ENCODE measurements at places on chromosomes 7 and 10.

DNA sequence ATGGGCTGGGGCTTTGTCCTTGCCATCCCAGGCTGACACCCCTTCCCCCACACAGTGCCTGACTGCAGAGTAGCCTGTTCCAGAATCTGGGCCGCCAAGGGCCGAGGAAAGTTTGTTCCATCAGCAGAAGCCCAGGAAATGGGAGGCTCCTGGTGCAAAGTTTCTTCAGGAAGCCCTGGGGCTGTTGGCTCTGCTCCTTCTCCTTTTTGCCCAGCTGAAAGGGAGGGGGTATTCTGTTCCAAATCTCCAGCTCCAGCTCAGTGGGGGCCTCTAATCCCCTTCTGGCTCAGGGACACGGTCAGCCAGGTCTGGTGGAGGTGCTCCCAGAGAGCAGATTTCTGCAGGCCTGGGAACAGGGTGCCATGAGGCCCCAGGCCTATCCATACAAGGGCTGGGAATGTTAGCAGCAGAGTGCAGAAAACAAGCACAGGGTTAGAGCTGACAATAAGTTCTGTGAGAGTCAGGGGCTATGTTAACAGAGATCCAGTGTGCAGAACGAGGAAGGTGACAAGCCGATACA, 399.5 kb downstream of the RPS24 start:
- peak; percentile 3 for DNase-seq

GRCh38 chr7:83271212-83272099, 108.8 kb upstream of the PCLO start:
- DNase-seq: peak; percentile 37

DNA sequence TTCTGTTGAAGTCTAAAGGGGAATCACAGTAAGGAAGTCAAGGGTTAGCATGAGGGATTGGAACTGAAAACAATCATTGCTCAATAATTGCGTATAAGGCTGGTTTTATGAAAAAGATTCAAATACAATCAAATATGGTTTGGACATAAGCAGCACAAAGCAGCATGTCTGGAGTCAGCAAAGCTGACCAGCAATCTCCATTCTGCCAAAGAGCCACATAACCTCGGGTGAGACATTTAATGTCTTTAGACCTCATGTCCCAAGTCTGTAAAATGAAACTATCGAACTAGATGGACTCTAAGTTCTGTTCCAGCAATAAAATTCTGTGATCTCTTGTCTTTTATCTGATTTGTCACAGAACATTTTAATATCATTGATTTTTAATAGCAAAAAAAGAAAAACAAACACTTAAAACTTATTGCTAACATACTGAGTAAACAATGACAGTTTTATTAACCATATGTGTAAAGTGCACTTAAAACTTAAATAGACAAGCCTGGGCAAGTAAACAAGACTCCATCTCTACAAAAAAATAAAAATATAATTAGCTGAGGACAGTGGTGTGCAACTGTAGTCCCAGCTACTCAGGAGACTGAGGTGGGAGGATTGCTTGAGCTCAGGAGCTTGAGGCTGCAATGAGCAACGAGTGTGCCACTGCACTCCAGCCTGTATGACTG, 217.0 kb downstream of the MAGI2 start:
- DNase-seq: no peak

DNA sequence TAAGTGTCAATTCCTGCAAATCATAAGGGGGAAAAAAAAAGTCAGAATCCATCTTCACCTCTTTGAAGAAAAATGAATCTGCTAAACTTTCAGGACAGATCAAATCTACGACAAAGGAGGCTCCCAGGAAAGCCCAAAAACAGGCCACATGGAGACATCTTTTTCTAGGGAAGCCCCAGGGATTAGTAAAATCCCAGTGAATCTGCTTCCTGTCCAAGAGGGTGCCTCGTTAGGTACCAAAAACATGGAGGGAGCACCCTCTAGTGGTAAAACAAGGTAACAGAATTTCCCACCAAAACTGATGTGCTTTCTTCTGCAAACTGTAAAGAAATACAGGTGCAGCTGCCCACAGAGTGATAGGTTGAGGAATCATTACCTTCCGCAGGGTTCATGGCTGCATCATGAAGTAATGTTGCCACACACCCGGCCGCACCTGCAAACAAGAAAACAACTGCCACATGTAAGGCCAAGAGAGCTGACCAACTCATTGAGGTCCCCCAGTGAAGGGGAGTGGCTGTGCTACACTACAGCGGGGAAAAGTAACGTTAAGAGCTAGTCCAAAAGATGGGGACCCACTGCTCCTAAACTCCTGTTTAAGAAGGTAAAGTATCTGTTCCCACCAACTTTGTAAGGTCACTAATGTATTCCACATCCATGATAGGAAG, 7.9 kb downstream of the SLC25A28 start:
- DNase-seq: peak; percentile 45

DNA sequence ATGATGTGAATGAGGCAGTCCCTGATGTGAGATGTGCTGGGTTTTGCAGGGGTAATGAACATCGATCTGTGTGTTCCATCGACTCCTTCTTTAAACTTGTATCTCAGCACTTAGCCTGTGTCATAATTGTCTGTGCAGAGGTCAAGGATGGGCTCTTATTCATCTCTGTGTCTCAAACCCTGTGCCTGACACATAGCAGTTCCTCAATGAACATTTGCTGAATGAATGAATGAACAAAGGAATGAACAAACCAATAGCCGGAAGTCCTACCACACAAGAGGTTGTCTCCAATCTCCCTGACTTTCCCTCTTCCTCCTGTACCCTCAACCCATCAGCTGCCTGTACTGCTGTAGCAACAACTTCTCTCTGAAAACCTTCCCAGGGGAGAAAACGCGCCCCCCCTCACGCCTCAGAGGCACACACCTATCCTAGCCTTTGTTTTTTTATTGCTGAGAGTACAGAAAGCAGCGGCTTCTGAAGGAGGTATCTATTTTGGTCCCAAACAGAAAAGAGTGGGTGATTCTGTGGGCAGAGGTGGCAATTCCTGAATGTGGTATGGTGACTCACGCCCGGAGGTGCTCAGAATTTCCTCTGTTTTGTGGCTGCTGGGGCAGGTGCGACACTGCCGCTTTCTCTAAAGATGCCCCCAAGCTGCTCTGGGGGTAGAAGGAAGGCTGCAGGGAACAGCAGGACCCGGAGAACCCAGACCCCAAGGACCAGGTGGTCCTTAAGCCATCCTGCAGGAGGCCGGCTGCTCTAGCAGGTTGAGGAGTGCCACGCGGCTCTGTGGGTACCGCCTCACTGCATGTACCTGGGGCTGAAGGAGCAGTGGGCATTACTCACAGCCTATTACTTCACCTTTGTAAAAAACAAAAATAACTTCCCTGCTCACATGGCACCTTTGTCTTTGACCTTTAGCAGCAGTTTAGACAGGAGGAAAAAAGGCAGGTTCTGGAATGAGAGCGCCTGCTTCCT, 9.6 kb downstream of the IL2RA start:
- no peak for DNase-seq

GRCh38 chr7:94054130-94054529, 50.0 kb upstream of the BET1 start:
- DNase-seq: no peak

DNA sequence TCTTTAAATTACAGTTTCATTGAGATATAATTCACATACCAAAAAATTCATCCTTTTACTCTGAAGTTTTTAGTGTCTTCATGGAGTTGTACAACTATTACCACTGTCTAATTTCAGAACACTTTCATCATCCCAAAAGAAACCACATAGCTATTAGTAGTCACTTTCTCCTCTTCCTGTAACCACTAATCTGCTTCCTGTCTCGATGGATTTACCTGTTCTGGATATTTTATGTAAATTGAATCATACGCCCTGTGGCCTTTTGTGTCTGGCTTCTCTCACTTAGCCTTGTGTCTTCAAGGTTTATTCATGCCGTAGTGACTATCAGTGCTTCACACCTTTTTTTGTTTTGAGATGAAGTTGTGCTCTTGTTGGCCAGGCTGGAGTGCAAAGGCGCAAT, 135.5 kb downstream of the DOCK1 start:
- DNase-seq: no peak

GRCh38 chr7:24821045-24821753, 63.9 kb upstream of the GSDME start:
- peak; percentile 67 for DNase-seq

- DNase-seq: no peak
These were observed 245.6 kb downstream of the MAD1L1 start for GRCh38 chr7:1987084-1987535.

- peak; percentile 39 for DNase-seq
These were observed at the start of gene GOLGA7B for GRCh38 chr10:97849687-97850402. Gene GOLGA7B, plus strand, starts transcription at chr10:97849843. Its CDS starts 461 bp downstream, at chr10:97850304.

GRCh38 chr10:12504628-12505027, 155.3 kb downstream of the CAMK1D start:
- no peak for DNase-seq

DNA sequence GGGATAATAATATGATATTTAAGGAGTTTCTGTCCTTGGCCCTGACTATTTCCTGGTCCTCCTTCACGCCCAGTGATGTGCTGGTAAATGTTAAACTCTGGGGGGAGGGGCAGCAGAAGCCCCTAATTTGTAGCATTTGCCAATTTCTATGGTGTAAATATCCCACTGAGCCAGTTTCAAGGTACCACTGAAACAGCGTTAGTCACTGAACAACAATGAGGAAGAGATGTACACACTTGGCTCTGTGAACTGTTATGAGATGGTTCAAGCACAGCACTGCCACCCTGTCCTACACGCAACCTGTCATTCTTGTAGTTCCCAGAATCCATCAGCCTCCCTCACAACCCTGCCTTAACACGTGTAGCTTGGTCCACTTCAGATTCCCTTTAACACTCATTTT, 39.8 kb downstream of the MET start:
- no peak for DNase-seq

- no peak for DNase-seq
These were observed 21.6 kb downstream of the CREB3L2 start for GRCh38 chr7:137980308-137980707.

- no peak for DNase-seq
These were observed 5.3 kb upstream of the COL1A2 start for GRCh38 chr7:94389381-94389780.

DNA sequence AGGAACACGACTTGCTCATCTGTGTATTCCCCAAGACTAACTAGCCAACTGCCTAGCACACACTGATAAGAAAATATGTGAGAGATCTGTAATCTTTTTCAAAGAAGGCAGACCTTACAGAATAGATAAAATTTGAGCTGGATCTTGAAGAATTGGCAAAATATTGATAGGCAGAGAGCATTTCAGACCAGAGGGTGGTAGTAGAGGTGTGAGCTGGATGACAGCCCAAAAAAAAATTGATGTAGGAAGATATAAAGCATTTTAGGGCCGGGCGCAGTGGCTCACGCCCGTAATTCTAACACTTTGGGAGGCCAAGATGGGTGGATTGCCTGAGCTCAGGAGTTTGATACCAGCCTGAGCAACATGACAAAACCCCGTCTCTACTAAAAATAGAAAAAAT, 1.2 kb upstream of the ZNF746 start:
- DNase-seq: no peak

DNA sequence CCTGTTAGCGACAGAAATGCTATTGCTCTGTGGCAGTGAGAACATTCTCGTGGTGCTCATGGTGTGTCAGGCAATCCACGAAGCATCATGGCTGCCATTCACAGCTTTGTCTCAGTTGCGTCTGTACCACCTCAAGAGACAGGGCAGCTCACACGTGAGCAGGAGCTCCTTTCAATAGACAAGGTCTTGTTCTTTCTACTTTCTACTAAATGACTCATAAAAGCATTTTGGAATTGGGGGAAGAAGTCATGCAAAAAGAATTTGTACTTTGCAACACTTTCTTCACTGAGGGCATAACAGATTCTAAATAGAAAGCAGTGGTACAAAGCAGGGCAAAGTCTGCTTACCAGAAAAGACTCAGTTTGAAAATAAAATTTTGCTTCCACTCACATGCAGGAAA, 638.5 kb downstream of the PHTF2 start:
- DNase-seq: no peak

GRCh38 chr10:22486431-22486830, 141.1 kb downstream of the SPAG6 start:
- no peak for DNase-seq

DNA sequence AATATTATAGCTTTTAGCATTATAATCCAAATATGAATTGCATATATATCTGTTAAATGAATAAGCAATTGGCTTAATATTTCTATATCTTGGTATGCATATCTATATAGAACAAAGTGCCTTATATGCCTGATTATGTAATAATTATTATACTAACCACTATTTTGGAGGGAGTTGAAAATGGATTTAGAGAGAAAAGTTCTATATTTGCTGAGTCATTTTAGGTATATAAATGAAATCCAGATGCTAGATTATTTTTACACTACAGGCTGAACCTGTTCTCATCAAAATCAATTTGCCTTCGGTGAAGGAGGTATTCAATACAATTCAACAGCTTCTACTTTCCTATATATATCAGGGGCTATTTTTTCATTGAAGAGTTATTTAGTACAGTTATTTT, 276.4 kb downstream of the PCLO start:
- DNase-seq: no peak

Measured in foreskin melanocyte (primary cell).